ENCODE measurements at places on chromosomes 4 and X.

DNA sequence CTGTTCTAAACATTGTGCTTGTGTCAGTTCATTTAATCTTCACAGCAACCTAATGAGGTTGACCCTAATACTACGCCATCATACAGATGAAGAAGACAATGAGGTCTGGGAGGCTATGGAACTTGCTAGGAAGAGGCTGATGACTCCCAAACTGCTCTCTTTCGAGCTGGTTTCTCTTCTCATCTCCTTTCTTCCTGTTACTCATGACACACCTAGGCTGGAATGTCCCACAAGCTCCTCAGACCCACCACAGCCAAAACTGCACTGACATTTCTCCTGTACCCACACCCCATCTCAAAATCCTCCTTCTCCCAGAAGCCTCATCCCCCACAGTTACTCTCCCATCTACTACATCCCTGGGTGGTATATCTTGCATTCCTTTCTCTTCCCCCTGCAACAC, 27.4 kb upstream of the PJA1 start:
- no peak for DNase-seq

DNA sequence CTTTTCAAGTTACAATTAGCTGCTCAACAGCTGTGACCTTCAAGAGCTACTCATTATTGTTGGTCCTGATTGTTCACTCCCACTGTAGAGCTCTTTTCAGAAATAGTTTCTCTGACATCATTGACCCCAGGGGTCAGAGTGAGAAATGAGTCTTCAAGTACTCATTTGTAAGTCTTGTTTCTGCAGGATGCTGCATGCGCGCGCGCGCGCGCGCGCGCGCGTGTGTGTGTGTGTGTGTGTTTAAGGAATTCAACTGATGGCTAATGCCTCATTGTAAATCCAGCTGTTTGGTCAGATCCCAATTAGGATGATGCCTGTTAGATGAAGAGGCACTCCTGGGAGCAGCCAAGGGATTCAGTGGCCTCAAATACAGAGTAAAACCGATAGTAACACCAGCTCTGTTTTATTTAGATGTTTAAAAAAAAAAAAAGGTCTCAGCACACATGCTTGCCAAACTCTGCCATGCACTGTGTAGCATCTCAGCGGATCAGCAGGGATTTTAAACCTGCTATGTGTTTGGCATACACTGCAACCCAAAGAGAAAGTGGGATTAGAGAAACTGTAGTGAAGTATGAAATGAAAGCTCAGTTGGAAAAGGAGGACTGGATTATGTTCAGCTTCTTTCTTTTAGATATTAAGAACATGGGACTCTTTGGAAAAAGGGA, 332.3 kb downstream of the ADGRL3 start:
- DNase-seq = no peak

DNA sequence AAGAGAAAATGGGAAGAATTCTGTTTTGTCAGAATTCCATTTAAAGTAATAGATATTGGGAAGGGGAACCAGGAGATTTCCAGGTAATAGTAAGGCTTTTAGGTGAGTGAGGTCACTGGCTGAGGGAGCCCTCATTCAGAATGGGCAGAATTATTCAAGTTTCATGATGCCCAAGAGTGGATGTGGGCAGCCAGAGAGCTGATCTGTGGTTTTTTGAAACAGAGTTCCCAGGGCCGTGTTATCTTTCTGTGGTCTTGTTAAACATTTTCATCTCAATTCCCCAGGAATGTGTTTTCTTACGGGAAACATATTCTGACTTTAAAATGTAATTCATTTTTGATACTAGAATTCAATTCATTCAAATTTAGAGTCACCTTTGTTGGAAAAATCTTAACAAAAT, 182.0 kb upstream of the AADAT start:
- no peak for DNase-seq

DNA sequence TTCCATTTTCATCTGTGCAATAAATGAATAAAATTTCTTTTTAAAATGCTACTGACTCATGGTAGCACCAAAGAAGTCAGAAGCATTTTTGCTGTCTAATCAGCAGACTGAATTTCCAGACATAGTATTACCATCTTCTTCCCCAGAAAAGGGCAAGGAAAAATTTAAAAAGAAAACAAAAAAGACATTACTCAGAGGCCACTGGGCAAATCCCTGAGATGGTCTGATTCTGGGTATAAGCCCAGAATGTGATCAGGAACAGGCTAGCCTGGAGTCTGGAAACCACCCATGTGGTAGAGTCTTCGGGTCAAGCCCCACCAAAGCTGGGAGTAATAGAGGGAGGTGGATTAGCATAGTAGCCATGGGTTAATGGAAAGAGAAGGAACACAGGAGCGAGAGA, 342.8 kb downstream of the FBXW7 start:
- no peak for DNase-seq

DNA sequence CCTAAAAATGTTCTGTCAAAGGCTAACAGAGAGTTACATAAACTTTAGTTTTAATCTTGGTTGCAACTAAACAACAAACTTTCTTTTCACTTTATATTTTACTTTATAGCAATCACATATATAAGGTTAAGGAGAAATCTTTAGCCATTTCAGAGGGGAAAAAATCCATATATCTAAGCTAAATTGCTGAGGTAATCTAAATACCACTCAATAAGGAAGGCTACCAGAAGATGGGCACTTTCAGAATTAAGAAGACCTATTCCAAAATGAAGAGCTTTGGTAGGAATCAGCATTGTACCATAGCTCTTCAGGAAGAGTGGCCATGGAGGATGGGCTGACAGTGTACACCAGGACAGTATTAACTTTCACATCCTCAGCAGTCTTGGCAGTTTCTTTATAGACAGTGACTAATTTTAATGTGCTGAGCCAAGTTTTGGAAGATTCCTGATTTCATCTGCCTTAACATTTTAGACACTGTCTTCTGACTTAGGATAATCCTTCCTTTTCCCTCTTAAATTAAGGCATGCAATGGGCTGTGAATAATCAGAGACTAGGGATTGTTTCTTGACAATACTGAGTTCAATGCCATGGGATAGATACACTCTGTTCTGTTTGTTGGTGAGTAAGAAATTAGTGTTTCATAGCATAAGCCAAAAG, 7.1 kb downstream of the FAT4 start:
- DNase-seq = no peak

DNA sequence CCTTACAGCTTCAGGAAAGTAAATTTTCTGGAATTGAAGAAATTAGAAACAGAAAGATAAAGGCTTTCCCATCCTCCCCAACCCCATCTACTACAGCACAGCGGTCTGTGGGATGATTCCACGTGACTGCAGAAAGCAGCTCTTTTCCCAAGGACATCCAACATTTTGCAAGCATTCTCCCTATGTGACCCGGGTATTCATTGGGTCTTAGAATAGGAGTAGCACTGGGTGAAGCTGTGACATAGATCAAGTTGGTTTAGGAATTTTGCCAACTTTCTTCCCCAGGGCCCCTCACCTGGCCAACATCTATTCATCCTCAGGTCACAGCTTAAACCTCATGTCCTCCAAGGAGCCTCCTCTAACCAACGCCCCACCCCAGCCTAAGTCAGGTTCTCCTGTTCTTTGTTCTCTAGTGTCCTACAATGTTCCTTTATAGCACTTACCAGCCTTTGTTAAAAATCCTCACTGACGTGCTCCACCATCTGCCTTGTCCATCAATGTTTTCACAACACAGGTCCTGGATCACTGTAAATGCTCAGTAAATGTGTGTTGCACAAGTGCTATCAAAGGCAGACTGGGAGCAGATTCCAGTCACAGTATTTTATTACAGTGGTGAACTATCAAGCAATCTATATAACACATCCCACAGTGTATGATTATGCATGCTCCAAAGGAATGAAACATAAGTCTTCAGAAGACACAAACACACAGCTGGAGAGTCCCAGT, 80.9 kb upstream of the MTM1 start:
- DNase-seq = no peak

DNA sequence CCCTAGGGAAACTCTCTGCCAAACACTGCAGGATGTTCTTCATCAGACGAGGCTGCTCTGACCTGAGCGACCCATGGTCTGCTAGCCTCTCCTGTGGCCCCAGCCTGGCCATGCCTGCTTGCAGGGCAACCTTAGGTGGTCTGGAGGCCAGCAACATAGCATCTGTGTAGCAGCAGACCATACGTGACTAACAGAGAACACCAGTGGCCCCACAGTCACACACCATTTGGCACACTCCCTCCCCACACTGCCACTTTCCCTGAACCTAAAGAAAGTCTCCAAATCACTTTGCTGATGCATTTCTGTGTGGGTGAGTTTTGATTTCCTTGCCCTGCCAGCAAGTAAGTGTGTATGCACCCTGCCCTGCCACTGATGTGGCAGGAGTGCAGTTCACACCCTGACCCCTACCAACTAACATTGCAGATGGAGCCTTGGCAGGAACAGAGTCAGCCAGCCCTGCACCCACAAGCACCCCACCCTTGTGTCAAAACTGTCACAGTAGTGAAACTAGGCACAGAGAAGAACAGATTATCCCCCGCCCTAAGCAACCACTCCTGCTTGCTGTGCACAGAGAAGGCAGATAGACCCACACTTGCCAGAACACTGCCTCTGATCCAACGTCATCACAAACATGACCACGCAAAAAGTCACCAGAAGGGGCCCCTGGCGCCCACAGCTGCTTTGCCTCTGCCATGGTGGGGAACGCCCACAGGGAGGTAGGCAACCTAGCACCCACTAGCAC, 249.1 kb downstream of the SPIN4 start:
- no peak for DNase-seq

DNA sequence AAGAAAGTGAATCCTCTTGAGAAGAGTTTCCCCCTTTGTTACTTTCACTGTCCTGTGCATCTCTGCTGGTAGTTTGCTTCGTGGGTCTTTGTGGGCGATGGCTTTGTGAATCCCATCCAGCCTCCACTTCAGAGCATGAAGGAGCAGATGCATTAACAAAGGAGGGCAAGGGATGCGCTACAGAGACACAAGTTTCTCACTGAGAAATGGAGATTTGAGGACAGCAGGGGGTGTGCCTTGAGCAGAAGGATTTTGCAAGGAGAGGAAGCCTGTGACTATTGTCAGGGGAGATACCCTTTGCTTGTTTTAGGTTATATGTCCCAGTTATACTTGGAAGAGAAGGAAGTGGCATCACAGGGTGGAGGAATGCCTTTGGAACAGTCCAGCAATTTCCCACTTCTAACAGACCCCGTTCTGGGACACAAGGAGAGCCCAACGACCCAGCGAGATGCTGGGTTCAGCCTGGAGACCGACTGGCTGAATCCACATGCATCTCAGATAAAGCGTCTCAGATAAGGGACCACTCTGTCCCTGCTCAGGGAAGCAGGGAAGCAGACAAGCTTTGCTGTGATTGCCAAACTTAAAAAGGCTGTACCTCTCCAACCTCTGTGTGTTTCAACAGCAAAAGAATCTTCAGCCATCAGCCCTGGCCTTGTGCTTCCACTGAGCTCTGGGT, 314.6 kb upstream of the GATB start:
- DNase-seq = no peak

DNA sequence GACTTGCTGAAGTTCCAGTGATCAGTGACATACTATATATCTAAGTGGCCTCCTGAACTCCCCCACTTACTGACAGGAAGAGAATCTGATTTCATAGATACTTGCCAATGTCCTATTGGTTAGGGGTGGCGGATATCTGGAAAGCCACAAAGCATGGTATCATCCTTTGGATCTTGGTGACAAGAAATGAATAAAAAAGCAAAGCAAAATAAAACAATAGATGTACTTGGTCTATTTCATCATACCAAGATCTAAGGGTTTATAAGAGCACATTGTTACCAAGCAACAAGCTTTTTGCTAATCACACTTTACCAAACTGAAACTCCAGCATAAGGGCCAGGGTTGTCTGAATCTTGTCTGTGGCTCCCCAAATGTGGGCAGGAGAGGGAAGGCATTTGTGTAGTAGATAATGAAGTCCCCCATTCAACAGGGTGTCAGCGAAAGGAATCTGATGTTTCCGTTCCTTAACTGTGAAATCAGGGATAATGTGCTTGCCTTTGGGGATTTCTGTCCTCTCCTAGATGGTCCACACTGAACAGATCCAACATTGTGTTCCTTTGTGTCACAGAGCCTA, 125.0 kb upstream of the SMIM10 start:
- no peak for DNase-seq

DNA sequence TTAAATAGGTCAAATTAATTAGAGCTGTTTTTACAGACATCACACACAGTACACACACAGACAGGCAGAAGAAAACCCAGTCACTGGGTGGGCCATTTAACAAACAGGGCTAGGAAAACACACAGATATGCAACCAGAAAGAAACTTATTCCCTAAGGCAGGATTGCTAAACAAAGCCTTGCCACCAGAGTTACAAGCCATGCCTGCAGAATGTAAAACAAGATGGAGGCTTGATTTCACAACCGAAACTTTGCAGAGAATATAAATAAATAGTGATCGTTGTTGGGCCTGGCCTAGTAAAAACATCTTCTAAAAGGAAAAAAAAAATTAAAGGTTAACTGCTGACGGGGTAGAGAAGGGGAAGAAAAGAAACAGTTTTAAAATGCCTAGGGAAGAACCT, 212.3 kb downstream of the NAP1L3 start:
- no peak for DNase-seq

DNA sequence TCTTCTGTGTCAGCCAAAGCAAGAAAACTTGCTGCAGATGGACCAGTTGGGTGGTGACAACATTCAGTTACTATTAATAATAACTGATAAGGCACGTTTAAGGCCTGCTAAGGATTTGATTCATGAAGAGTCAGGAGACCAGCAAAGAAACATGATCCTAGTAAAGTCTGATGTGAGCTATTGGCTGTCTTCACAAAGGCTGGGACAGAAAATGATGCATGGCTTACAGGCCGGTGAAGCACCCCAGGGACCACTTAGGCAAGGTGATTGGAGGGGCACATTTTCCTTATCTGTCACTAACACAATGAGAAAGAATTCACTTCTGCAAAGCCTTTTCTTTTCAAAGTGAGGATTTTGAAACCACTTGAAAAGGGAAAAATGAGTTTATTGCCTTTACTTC, 65.4 kb upstream of the TRPC3 start:
- no peak for DNase-seq

DNA sequence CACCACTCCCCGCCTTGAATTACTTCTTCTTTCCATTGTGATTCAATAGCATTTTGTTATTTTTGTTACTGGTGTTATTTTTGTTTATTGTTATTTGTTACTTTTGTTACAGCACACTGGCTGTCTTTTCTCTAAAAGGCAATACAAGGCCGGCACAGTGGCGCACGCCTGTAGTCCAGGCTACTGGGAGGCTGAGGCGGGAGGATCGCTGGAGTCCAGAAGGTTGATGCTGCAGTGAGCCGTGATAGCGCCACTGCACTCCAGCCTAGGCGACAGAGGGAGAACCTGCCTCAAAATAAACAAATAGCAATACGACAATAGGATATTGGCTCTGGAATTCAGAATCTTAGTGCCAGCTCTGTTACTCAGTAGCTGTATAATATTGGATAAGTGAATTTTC, 1.0 kb upstream of the MED12 start:
- DNase-seq = no peak
